Putamen (tissue), 1 donor: ENCODE measurements at places on chromosomes 13 and 19.

DNA sequence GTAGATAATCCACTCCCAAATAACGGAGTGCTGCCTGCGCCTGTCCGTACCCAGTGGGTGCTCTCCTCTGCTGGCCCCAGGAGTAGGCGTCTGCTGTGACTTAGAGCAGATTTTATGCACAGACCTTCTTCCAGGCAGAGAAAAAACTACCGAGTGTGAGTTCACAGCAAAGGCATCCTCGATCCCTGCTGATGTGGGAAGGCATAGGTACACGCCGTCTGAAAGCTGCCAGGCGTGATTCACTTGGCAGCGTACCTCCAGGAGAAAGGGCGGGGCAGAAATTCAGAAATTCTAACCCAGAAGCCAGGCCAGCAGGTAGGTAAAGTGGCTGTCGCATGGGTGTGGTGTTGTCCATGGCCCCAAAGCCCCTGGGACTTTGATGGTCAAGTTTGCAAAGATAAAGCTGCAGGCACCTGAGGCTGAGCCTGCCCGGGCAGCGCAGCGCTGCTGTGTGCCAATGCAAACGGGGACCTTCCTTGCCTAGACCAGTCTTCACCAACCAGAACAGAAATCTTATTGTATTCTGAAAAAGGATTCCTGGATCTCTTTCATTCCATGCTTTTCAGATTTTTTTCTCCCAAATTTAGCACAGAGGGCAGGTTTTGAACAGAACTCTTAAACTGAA is 36.3 kb downstream of the COL4A2 start:
- no peak for DNase-seq

DNA sequence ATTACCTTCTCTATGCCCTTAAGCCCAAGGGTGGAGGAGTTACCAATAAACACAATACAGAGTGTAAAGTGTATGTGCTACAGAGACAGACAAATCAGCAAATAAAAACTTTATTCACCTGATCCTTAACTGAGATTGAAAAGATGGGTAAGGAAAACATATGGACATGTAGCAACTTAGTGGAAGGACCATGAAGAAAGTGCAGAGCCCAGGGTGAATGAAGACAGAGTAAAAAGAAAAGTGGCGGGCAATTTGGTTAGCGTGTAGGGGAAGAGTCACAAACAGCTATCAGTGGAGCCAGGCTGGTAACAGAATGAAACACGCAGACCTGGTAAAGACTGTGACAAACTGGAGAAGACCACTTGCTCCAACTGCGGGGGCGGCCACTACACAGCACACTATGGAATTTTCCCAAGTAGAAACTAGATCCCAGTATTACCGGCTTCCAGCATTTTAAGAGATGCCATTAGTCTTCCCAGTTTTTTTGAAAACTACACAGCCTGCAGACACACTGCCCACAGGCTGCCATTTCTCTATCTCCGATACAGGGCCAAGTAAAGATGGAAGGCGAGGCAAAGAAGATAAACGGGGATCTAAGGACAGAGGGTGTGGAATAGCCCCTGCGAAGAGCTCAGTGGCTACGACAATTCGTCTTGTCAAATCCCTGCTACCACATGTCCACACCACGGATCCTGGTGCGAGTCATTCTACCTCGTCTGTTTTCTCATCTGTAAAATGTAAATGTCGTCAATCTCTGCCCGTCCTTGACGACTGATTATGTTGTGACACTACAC is 1.2 kb downstream of the UQCRFS1 start:
- no peak for DNase-seq

- DNase-seq: no peak
Observed at GRCh38 chr19:980133-980998, 3.8 kb upstream of the WDR18 start.

DNA sequence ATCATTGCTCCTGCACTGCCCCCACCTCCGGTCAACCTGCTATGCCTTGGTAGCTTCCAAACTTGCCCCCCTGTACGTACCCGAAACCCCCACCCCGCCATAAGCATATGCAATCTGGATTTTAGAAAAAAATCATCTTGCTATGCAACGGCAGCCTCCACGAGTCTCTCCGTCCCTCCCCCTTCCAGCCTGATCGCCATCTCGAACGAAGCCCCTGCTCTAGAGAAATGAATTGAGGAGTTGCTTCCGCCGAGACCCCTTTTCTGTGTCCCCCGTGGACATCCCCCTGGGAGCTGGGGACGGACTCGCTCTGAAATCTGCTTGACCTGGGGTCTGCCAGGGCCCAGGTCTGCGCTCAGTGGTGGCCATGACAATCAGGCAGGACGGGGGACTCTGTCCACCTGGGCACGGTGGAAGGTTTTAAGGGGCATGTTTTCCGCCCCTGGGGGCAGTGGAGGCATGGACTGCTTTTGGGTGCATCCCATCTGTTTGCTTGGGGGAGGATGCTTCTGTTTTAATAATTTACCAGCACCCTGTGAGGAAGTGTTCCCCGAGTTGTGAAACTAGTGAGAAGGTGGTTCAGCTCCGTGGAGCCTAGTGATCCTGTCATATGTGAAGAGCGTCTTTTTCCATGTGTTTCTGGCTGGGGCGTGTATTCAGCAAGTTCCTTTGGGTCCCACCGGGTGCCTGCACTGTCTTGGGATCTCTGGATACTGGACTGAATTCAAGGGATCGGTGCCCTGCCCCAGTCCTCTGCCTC is 1.0 kb downstream of the KDM4B start:
- no peak for DNase-seq

DNA sequence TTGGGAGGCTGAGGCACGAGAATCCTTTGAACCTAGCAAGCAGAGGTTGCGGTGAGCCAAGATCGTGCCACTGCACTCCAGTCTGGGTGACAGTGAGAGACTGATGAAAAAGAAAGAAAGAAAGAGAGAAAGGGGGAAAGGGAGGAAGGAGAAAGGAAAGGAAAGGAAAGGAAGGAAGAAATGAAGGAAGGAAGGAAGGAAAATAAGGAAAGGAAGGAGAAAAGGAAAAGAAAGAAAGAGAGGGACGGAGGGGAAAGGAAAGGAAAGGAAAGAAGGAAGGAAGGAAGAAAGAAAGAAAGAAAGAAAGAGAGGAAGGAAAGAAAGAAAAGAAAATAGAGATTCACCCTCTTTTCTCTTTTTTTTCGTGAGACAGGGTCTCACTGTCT is 8.7 kb downstream of the PDE4A start:
- DNase-seq: no peak

DNA sequence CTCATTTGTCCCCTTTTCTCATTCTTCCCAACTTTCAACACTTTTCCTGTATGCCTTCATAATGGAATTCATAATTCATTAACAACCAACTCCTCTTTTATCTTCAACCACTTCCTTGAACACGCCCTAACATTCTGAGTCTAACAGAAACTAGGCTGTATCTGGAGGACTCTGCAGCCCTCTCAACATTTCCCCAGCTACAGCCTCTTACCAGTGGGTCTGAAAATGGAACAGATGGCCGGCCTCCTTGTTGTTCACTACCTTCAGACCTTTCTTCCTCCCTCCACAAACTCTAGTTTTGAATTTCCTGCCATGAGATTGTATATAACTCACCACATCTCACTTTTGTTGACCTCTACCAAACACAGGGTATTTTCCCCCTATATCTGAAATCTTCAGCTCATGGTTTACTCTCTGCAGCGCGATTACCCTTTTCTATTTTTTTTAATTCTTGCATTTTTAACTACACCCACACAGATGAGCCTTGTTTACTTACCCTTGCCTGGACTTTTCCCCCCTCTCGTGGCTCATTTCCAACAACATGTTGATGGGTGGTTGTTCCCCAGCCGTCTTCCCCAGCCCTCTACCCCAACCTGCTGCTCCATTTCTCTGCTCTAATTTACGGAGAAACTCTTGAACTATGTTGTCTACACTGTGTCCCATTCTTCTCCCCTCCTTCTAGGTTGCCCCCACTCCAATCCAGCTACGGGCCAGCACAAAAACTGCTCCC is 846 bp downstream of the ZNF790 start:
- DNase-seq: no peak

DNA sequence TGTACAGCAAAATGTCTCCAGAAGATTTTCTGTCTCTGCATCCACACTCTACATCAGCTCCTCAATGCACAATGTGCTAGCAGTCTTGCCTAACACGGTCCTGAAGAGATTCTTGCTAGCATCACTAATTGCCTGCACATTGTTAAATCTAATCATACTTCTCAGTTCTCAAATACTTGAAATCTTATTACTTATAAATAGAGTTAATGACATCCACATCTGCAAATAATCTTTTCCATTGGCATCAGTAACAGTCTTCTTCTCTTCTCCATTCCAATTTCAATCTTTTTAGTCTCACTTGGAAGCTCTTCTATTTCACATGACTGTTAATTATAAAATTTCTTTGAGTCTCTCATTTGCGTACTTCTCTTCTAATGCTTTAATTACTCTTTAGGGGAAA is 630.5 kb upstream of the SLITRK6 start:
- DNase-seq: no peak

GRCh38 chr13:38180126-38180525 is 169.5 kb upstream of the UFM1 start:
- DNase-seq: no peak

DNA sequence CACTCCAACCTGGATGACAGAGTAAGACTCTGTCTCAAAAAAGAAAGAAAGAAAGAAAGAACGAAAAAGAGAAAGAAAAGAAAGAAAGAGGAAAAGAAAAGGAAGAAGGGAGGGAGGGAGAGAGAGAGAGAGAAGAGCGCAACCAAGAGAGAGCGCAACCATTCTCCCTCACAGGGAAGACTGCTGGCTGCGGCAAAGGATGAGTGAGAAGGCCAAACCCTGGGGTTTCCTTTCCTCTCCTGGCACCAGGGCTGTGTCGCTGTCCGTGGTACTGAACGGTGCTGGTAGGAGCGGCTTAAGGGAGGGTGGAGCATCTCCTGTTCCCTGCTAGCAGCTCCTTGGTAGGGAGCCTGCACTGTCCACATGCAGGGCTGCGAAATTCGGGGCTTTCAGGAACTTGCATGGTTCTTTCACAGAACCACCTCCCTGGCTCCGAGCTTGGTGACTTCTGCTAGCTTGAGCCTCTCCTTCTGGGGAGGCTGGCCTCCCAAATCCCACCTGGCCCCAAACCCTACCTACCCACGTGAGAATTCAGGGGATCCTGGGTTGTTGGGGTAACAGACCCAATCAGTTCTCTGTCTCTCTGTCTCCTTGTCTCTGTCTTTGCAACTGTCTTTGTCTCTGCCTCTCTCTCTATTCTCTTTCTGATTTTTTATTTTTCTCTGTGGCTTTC is 51.1 kb upstream of the ZNRF4 start:
- peak; percentile 19 for DNase-seq

GRCh38 chr13:19890030-19890429 is 26.6 kb upstream of the ZMYM5 start:
- DNase-seq: no peak

- DNase-seq: no peak
Observed at GRCh38 chr13:47085346-47085745, 188.5 kb upstream of the HTR2A start.

- DNase-seq: no peak
Observed at GRCh38 chr19:29810504-29810871, 1.3 kb upstream of the CCNE1 start.

GRCh38 chr13:87667686-87668085 is 3.5 kb upstream of the SLITRK5 start:
- no peak for DNase-seq

DNA sequence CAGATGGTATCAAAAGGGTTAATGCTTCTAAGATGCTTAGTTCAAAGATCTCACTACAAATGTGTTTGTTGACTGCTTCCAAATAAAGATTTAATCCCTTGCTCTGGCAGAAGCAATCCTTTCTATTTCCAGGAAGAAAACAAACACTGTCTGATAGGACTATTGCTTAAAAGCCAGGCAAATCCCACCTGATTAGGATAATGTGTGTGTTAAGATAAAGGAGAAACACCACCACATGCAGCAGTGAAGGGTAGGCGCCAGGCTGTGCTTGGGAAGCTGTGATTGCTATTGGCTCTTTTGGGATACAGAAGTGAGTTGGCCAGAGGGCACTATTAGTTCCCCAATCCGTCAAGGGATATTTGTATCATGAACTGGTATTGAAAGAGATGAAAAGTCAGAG is 62.8 kb upstream of the LRCH1 start:
- no peak for DNase-seq

DNA sequence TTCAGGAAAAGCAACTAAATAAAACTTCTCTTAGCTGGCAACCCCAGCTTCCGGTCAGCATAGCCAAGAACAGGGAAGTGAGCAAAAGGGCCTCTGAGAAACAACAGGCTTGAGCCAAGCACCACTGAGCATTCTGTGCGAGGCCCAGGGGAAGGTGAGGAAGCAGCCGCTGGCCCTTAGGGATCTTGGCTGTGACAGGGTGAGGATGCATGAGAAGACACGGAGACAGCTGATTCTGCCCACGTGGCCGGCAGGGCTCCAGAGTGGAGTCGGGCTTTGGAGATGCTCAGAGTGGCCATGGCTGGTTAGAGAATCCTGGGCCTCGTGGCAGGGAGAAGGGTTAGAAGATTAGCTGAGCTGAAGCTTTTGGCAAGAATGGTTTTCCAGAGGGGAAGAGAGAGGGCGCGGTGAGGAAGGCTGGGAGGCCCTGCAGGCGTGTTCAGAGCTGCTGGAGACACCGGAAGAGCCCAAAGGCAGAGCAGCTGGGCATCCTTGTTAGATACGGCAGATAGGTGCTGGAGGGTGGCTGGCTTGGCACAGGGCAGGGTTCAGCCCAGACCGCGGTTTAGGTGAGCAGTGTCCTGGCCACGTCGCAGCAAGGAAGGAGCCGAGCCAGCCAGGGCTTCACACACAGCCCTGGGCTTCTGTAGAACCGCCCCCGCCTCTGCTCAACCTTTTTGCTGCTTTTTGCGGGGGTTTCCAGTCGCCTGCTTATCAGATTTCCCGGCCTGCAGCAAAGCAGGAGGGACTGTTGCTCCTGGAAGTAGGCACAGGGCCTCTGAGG is 17.3 kb downstream of the UPF1 start:
- DNase-seq: peak; percentile 69

DNA sequence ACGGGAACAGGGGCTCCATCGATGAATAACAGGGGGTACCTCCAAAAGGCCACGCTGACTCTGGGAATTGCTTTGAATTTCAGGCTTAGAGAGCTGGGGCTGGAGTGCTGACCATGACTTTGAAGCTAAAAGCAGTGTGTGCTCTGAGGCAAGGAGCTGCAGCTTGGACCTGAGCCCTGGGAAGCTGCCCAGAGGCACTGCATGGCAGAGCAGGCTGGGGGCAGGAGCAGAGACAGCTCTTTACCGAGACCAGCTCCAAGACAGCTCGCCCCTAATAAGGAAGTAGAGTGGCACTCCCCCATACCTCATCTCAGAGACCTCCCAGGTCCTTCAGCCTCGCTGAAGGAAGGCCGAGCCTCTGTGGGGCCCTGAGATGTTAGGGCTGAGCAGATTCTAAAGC is 200.2 kb downstream of the COL4A1 start:
- no peak for DNase-seq

- DNase-seq: no peak
Observed at GRCh38 chr19:4229179-4229931, at the start of gene EBI3. Gene EBI3 (plus strand): TSS chr19:4229523. CDS start chr19:4229551, 28 bp downstream.

- DNase-seq: no peak
Observed at GRCh38 chr13:35566340-35566739, 89.9 kb upstream of the MAB21L1 start.
